ENCODE measurements at places on chromosomes 3 and 15. TPM values are rescaled to one million over a fixed set of nuclear protein-coding genes. Genes with fewer than 3 reads are reported as not detected.

DNA sequence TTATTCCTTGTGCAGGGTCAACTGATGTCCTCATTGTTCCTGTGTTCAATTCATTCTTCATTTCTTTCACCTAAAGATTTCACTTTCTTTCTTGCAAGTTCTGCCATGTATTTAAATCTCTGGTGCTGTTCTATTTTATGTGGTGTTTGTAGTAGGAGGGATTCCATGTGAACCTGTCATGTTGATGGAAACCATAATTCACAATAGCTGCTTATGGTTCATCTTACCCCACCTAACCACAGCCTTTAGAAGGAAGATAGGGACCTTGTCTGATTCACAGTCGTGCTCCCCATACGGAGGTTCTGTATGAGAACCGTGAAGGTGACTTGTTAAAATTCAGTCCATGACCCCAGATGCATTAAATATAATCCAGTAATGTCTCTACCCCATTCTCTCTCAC lies 21.9 kb downstream of the SLCO2A1 start:
- no peak for DNase-seq

DNA sequence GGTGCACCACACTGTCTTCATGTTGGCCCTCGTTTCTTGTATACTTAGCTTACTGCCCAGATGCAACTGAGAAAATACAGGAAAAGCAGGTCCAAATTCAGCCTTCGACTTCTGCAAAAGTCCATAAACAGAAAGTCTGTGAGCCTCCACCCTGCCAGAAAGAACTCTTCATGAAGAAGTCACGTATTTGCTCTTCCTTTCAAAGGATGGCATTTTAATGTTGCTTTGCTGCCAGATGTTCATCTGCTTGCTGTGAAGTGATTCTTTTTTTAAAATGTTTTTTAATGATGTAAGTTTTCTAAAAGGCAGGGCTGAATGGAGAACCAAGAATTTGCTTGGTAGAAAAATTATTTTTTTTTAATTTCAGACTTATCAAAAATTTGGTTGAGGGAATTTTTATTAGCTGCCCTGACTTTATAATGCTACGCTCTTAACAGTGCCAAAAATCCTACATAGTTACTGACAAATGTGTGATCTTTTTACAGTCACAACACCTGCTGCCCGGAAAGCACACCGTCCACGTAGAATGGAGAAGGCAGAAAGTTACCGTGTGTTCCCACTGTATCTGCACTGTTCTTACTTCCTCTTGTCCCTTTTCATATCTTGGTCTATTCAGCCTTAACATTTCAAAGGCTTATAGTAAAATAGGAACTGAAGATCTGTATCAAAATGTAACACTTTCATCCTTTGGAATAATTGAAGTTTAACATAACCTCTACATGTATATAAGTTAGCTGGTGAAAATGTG lies 136.3 kb downstream of the LRRC28 start:
- no peak for DNase-seq

FGF7 gene
- not detected for polyA plus RNA-seq

ROPN1 gene
- not detected for polyA plus RNA-seq

Measured in GM12878 (cell line).